Pancreas (tissue), 10 donors: ENCODE measurements at places on chromosomes 16 and 17. TPM values are rescaled to one million over a fixed set of nuclear protein-coding genes. Genes with fewer than 3 reads are reported as not detected.

CDR2L gene
- 3.6 TPM for total RNA-seq

XAF1 gene
- 12.2 TPM for total RNA-seq

GRCh38 chr16:75252049-75252864, 833 bp upstream of the BCAR1 start:
- peak overlapping the region; percentile 75 for H3K27ac ChIP-seq
- H3K36me3 ChIP-seq = no peaks in the 10 kb centered on the region
- no peaks in the 10 kb centered on the region for H3K27me3 ChIP-seq
- no peak for DNase-seq
- peaks cover 37% of the 10 kb centered on the region for H3K4me1 ChIP-seq
- H3K4me3 ChIP-seq = peak overlapping the region; percentile 90

HAP1 gene
- 0.19 TPM for total RNA-seq
